Fibroblast of lung (primary cell): ENCODE measurements at places on chromosomes 1 and 21. TPM values are rescaled to one million over a fixed set of nuclear protein-coding genes. Genes with fewer than 3 reads are reported as not detected.
A peak's percentile ranks its signal among the peaks of the same experiment; 100 is the strongest.

- H3K4me3 ChIP-seq = no peak overlapping the region
- H3K4me1 ChIP-seq = no peaks in the 10 kb centered on the region
- H3K27ac ChIP-seq = no peak overlapping the region
- H3K36me3 ChIP-seq = no peaks in the 10 kb centered on the region
Measured at GRCh38 chr1:173775578-173776226, 48.8 kb upstream of the DARS2 start.

CFAP141 gene
- total RNA-seq = not detected in 2 replicates

- no peaks in the 10 kb centered on the region for H3K4me1 ChIP-seq
- no peak for DNase-seq
- H3K27me3 ChIP-seq = peaks cover 31% of the 10 kb centered on the region
- H3K27ac ChIP-seq = no peak overlapping the region
- H3K36me3 ChIP-seq = no peaks in the 10 kb centered on the region
- no peak overlapping the region for H3K4me3 ChIP-seq
Measured at GRCh38 chr1:54010415-54011117, 7.4 kb downstream of the LDLRAD1 start.

OR2T33 gene
- not detected in 2 replicates for total RNA-seq

GRCh38 chr1:161726473-161727255 lies 5.3 kb downstream of the FCRLB start:
- DNase-seq = peak; percentile 83
- H3K36me3 ChIP-seq = no peaks in the 10 kb centered on the region
- H3K4me1 ChIP-seq = peaks cover 8% of the 10 kb centered on the region
- peak overlapping the region; percentile 95 for H3K27ac ChIP-seq

FAM131C gene
- total RNA-seq = 0.26 and 0.50 TPM in 2 replicates

DNA sequence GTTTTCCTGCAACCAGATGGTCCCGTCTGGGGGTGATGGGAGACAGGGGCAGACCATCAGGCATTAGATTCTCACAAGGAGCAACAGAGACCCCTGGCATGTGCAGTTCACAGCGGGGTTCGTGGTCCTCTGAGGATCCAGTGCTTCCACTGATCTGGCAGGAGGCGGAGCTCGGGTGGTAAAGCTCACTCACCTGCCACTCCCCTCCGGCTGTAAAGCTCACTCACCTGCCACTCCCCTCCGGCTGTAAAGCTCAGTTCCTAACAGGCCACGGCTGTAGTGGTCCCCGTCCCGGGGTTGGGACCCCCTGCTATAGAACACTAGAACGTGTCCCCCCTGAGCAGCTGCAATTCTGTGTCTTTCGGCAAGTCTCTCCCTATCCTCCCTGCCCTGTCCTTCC lies 4.6 kb downstream of the KRTAP10-12 start:
- H3K36me3 ChIP-seq = no peaks in the 10 kb centered on the region
- H3K27ac ChIP-seq = no peak overlapping the region
- DNase-seq = no peak
- peaks cover 13% of the 10 kb centered on the region for H3K27me3 ChIP-seq
- no peaks in the 10 kb centered on the region for H3K4me1 ChIP-seq

- peaks cover 19% of the 10 kb centered on the region for H3K36me3 ChIP-seq
- H3K27me3 ChIP-seq = no peaks in the 10 kb centered on the region
- no peak overlapping the region for H3K27ac ChIP-seq
- H3K4me1 ChIP-seq = no peaks in the 10 kb centered on the region
Measured at GRCh38 chr21:45269861-45270260, 17.8 kb downstream of the POFUT2 start.

- no peak for DNase-seq
- no peak overlapping the region for H3K27ac ChIP-seq
- peaks cover 2% of the 10 kb centered on the region for H3K4me1 ChIP-seq
- H3K27me3 ChIP-seq = no peaks in the 10 kb centered on the region
- no peaks in the 10 kb centered on the region for H3K36me3 ChIP-seq
Measured at GRCh38 chr1:235054466-235054865, 74.2 kb downstream of the TOMM20 start.

SRGAP2B gene
- 32.7 and 48.8 TPM in 2 replicates for total RNA-seq

GRCh38 chr1:3312898-3313575 lies 141.4 kb upstream of the ARHGEF16 start:
- H3K27ac ChIP-seq = peak overlapping the region; percentile 99
- H3K27me3 ChIP-seq = no peaks in the 10 kb centered on the region
- DNase-seq = peak; percentile 100
- no peak overlapping the region for H3K4me3 ChIP-seq
- peaks cover 23% of the 10 kb centered on the region for H3K4me1 ChIP-seq
- no peaks in the 10 kb centered on the region for H3K36me3 ChIP-seq

HSPA6 gene
- 0.51 and 2.3 TPM in 2 replicates for total RNA-seq

DNA sequence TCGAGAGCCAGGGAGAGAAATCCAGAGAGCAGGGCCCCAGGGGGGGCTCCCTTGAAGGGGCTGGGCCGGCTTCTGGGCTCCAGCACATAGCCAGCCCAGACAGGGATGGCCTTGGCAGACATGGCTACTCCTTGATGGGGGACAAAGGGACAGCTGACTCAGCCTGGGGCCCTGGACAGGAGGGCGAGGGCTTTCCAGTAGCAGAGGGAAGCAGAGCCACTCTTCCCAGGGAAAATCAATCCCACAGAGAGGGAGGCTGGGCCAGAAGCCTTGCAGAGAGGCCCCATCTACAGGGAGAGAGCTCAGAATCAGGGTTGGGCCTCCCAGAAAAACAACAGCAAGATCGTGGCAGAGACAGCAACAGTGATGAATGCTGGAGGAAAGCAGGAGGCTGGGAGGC lies 15.6 kb downstream of the IGFN1 start:
- no peak overlapping the region for H3K27ac ChIP-seq

DPM3 gene
- 27.7 and 40.5 TPM in 2 replicates for total RNA-seq

GRCh38 chr1:173954179-173954578 lies 37.1 kb upstream of the SERPINC1 start:
- H3K4me1 ChIP-seq = no peaks in the 10 kb centered on the region
- H3K27ac ChIP-seq = no peak overlapping the region
- H3K4me3 ChIP-seq = no peak overlapping the region
- no peaks in the 10 kb centered on the region for H3K27me3 ChIP-seq
- H3K36me3 ChIP-seq = no peaks in the 10 kb centered on the region

GNPAT gene
- total RNA-seq = 56.2 and 60.4 TPM in 2 replicates

DNA sequence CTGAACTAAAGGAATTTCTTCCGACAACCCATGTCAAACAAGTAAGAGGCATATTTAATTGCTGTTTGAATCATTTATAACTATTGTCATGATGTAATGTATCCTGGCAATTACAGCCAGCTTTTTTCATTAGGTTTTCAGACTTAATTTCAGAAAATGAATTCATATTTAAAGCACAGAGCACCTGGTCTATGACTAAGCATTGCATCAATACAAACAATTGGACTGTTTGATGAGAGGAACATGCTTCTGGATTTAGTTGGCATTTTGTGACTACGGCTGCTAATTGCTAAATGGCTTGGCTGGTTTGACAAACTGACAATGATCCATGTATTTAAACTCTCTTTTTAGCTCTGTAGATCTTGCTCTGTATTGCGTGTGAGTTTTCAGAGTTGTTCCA lies 853.4 kb downstream of the NCAM2 start:
- no peaks in the 10 kb centered on the region for H3K4me1 ChIP-seq
- peak; percentile 39 for DNase-seq
- H3K36me3 ChIP-seq = no peaks in the 10 kb centered on the region
- H3K27ac ChIP-seq = no peak overlapping the region
- H3K27me3 ChIP-seq = no peaks in the 10 kb centered on the region

OR2T29 gene
- not detected in 2 replicates for total RNA-seq

DNA sequence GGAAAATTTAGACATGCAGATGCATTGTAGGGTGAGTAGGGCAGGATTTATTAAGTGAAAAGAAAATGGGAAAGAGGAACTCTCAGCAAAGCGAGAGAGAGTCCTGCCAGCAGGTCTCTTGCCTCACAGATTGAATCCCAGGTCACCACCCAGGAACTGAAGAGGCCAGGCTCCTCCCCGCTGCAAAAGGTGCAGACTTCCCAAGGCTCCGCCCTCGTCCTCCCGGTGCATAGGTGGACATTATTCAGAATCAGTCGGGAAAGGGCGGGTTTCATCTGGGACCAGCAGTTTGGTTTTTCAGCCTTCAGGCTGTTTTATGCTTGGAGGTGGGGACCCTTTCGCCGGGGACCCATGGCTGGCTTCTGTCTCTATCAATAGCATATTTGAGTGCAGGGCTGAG lies 41.6 kb upstream of the APP start:
- H3K4me1 ChIP-seq = no peaks in the 10 kb centered on the region
- no peak overlapping the region for H3K27ac ChIP-seq
- DNase-seq = no peak
- no peaks in the 10 kb centered on the region for H3K36me3 ChIP-seq

DNA sequence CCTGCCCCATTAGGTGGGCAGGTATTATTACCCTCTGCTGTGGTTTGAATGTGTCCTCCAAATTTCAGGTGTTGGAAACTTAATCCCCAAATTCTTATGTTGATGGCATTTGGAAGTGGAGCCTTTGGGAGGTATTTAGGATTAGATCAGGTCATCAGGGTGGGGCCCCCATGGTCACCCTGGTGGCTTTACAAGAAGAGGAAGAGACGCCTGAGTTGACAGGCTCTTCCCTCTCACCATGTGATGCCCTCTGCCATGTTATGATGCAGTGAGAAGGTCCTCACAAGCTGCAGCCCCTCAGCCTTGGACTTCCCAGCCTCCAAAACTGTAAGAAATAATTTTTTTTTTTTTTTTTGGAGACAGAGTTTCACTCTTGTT lies 8.8 kb upstream of the THEMIS2 start:
- no peak overlapping the region for H3K4me3 ChIP-seq
- peaks cover 6% of the 10 kb centered on the region for H3K4me1 ChIP-seq
- no peak for DNase-seq
- H3K27me3 ChIP-seq = no peaks in the 10 kb centered on the region

- no peak for DNase-seq
- H3K36me3 ChIP-seq = no peaks in the 10 kb centered on the region
- H3K27me3 ChIP-seq = peaks cover 98% of the 10 kb centered on the region
- H3K27ac ChIP-seq = no peak overlapping the region
- no peak overlapping the region for H3K4me3 ChIP-seq
Measured at GRCh38 chr21:36697060-36697850, 1.7 kb upstream of the SIM2 start.

DNA sequence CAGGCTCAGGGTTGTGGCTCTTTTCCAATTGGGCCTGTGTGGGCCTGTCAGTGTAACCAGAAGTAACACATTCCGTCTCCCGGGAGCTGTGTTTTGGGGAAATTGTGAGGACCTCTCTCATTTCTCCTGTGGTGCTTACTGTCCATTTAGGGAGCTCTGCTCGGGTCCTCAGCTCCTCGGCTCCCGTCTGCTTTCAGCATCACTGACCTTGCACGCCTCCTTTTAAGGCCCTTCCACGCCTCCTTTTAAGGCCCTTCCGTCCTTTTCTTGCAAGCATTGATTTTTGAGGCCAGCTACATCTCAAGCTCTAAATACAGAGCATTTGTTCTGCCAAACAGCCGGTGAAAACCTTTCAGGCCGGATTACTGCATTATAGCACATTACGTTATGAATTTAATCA lies 9.7 kb downstream of the CA6 start:
- H3K27me3 ChIP-seq = no peaks in the 10 kb centered on the region
- H3K4me3 ChIP-seq = no peak overlapping the region
- H3K27ac ChIP-seq = no peak overlapping the region
- H3K36me3 ChIP-seq = no peaks in the 10 kb centered on the region
- H3K4me1 ChIP-seq = no peaks in the 10 kb centered on the region

DNA sequence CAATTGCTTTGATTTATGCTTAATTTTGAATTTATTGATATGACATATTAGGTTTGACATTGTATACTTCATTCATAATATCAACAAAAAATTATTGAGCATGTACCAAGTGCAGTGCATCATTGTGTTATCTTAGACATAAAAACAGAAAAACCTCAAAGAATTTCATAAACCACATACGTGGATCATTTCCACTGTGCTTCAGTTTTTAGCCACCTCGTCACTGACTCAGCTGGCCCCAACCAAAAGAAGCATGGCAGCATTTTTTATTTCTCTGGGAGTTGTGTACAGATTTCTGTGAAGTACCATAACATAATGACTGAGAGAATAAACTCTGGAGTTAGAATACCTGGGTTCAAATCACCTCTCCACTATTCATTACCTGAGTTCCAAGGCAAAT lies 95.6 kb upstream of the C1orf87 start:
- H3K36me3 ChIP-seq = no peaks in the 10 kb centered on the region
- H3K4me1 ChIP-seq = peaks cover 3% of the 10 kb centered on the region
- no peak overlapping the region for H3K4me3 ChIP-seq
- peak; percentile 51 for DNase-seq
- H3K27ac ChIP-seq = no peak overlapping the region

GRCh38 chr1:201890806-201891450 lies 2.2 kb downstream of the SHISA4 start:
- no peaks in the 10 kb centered on the region for H3K4me1 ChIP-seq
- no peak overlapping the region for H3K4me3 ChIP-seq
- no peaks in the 10 kb centered on the region for H3K27me3 ChIP-seq
- no peak overlapping the region for H3K27ac ChIP-seq
- H3K36me3 ChIP-seq = no peaks in the 10 kb centered on the region

DNA sequence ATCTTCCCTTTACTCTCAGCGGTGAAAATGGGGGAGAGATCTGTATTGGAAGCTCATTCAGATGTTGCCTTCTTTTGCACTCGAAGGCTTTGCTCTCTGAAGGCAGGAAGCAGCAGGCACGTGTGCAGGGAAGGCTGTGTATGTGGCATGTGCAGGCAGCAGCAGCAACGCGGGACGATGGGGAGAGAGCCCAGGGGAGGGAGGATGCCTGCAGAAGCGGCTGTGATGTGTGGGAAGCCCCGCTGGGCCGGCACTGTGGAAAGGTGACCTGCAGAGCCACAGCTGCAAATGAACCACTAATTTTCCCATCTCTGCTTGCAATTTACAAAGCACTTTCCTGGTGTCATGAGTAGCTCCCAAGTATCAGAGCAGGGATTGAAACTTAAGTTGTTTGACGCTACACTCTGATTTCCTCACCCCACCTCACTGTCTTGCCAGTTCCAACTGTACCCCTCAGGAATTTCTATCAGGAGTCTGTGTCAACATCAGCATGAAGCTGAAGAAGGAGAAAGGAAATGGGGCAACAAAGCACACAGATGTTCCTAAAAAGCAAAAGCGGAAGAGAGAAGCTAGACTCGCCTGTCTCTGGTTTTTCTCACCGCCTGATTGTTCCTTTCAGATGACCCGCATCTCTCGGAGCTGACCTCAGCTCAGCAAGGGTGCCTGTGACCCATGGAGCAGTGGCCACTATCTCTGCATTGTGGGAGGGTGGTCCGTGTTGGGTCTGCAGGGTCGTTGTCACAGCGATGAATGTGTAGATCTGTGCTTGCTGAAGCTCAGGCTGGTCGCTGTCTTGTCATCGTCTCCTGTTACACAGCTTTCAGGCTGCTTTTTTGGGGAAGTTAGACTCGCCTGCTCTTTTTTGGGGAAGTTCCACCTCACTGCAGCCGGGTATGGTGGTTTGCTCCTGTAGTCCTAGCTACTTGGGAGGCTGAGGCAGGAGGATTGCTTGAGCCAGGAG lies 156.1 kb downstream of the KIF26B start:
- no peak overlapping the region for H3K4me3 ChIP-seq
- H3K36me3 ChIP-seq = no peaks in the 10 kb centered on the region
- peak; percentile 20 for DNase-seq
- H3K27me3 ChIP-seq = no peaks in the 10 kb centered on the region
